ENCODE measurements at places on chromosomes 7 and 10.

GRCh38 chr10:5076615-5077014, 17.6 kb upstream of the AKR1C3 start:
- DNase-seq, result no peak

- no peak for DNase-seq
Observed at GRCh38 chr7:91345449-91345848, 81.2 kb downstream of the FZD1 start.

DNA sequence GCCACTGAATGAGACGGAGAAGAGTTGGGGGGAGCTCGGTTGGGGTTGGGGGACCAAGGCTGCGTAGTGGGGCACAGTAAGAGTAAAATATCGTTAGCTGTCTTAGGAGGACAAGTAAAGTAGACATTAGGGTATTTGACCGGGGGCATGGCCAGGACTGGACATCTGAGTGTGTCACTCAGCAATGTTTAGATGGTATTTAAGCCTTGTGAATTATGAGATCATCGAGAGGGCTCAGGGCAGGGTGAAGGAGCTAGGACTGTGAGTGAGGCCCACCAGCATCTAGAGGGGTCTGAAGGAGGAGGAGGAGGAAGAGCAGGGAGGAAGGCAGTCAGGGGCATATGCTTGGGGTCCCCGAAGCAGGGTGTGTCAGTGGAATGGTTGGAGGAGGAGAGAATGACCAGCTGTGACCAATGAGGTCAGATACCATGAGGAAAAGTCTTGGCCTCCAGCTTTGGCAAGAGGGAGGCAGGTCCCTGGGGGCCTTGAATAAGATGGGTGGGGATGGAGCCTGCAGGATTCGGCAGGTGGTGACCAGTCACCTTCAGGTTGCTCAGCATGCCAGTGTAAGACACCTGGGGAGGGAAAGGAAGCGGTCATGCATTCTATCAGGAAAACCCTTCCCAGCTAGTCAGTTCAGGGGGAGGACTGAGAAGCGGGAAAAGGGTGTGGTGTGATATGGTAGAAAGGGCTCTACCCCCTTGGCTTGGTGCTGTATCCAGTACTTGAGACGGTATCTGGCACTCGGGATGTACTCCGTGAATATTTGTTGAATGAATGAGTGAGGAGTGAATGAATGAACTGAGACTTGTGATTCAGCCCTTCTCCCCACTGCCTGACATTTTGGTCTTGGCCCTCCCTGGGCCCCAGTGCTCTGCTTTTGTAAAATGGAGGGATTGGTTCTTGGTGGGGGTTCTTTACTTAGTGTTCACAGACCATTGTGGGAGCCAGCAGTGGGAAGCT, 34.8 kb upstream of the SH2D4B start:
- DNase-seq, result no peak

DNA sequence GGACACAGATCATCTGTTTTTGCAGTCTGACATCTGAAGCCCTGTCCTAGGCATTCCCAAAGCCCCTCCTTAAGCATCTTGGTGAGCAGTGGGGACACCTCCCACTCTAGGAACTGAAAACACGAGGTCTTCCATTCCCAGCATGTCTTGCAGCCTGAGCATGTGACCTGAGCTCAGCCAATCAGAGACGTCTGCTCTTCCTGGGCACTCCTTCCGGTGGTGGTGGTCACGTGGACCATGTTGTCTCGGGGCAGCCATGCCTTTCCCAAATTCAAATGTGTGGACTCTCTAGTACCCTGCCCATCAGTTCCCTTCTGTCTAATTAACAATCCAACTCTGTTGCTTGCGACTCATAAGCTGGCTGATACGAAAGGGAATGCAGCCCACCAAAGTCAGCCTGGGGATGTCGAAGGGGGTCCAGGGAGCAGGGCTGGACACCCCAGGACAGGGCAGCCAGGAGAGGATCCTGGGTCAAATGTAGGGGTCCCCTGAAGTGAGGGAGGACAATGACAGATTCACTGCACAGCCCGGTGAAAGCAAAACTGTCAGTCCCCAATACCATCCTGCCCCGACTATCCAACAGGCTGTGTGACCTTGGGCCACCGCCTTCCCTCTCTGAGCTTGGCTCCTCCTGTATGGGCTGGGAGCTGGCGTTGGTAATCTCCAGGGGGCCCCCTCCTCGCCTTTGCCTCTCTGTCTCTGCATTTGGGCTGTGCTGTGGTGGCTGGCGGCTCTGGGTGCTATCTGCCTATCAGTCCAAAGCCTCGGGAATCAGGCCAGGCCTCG, 57.4 kb upstream of the BAIAP2L1 start:
- DNase-seq, result no peak

GRCh38 chr10:103811463-103811862, 43.9 kb downstream of the SH3PXD2A start:
- no peak for DNase-seq

DNA sequence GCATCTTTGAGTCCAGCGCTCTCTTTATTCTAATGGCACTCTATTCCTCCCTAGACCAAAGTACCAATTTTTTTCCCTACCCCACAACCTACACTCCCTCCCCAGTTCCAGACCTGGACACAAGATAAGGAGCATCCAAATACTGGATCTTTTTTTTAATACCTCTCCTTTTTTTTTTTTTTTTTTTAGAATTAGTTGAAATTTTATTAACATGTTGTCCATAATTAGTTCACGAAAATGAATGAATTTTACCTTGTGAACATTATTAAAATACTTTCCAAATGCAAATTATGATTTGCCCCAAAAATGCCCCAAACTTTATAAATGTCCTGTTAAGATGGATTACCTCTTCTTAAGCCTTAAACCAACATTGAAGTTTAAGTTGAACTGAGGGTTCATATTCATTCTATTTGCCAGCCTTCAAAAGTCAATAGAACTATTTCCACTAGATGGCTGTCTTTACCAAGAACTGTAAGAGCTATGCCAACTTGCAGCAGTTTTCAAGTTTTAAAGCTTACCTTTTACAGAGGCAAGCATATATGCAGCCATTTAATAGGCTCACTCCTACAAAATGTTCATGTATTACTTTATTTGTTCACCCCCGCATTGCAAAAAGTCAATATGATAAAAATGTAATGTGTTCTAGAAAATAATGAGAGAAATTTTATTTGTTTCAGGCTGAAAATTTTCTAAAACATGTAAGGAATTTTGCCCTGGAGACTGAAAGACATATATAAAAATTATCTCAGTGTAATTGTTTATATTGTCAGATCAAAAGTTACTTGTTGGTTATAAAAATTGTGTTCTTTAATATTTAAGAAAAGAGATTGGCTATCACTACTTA, 39.7 kb upstream of the TNKS2 start:
- peak; percentile 32 for DNase-seq

DNA sequence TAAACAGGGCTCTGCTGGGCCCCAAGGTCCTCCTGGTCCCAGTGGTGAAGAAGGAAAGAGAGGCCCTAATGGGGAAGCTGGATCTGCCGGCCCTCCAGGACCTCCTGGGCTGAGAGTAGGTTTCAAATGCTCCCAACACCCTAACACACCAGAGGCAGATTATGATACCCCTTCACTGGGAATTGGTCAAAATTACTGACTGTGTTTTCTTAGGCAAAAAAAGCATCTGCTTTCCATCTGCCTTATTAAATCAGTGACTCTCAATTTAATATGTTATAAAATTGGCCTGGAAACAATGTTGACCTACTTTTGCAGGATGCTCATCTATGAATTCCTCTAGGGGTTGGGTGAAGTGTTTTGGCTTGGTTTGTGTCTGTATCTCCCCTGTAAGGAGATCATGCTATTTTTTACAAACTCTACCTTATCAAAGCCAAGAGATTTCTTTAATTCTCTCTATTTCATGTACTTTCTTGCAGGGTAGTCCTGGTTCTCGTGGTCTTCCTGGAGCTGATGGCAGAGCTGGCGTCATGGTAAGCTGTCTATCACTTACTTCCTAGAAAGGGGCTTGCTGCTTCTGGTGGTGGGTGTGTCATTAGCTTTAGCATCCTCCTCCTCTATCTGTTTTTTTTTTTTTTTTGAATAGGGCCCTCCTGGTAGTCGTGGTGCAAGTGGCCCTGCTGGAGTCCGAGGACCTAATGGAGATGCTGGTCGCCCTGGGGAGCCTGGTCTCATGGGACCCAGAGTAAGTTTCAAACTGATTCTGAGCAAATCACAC, 15.9 kb downstream of the COL1A2 start:
- no peak for DNase-seq

DNA sequence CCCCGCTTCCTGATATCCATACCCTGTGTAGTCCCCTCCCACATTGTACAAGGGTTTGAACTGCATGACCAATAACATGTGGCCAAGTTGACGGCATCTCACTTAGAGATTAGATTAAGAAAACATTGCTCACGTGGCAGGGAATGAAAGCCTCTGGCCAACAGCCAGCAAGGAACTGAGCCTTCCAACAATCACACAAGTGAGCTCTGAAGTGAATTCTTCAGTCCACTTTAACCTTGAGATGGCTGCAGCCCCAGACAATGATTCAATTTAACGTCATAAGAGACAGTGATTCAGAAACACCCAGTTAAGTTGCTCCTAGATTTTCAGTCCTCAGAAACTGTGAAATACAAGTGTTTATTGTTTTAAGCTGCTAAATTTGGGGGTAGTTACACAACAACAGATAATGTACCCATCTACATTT, 165.9 kb upstream of the PLXNA4 start:
- peak; percentile 25 for DNase-seq

DNA sequence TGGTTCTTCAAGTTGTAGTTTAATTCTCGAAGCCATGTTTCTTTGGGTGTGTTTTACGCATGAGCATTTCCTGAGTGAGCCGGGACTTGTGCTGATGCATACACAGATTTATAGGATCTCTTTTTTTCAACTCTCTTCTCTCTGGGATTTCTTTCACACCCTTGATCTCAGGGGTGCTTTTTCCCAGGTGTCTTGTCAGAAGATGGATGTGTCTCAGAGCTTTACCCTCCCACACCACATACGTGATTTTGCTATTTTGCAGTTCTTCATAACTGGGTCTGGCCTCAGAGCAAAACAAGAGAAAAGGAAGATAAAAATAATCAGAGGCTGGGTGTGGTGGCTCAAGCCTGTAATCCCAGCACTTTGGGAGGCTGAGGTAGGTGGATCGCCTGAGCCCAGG, 177.0 kb downstream of the CAMK1D start:
- DNase-seq, result no peak

DNA sequence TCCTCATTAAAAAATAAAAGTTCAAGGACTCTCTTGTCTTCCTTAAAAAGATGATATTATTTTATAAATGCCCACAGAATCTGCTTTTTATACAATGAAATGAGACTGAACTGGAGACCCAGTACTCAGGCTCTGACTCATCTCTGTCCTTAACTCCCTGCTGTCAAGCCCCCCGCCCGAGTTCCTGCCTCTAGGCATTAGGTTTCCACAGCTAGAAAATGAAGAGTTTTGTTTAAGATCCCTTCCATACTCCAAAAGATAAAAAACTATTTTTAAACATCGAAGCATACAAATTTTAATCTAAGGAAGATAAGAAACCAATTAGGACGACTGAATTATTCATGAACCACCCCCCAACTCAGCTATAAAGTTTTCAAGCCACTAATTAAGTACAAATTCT, 97.7 kb upstream of the FEZF1 start:
- no peak for DNase-seq

- DNase-seq, result no peak
Observed at GRCh38 chr7:44967571-44968446, 11.0 kb downstream of the MYO1G start.

DNA sequence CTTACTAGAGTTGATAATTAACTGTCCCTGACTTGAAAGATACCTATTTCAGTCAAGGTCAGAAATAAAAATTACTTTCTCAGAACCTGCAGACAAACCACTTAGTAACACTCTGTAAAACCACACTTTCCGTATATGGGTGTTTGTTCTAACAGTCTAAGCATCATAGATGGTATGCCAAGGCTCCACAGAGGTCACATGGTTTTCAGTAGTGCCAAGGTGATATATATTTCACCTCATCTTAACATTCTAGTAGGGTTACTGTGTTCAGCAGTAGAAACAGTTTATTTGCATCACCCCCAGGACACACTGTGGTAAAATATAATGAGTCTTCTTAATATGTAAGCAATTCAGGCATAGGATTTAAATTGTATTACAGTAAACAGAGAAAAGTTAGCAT, 61.5 kb downstream of the KCND2 start:
- DNase-seq, result no peak

Measured in HS-5 (cell line).